ENCODE measurements at places on chromosomes 12 and 14.

DNA sequence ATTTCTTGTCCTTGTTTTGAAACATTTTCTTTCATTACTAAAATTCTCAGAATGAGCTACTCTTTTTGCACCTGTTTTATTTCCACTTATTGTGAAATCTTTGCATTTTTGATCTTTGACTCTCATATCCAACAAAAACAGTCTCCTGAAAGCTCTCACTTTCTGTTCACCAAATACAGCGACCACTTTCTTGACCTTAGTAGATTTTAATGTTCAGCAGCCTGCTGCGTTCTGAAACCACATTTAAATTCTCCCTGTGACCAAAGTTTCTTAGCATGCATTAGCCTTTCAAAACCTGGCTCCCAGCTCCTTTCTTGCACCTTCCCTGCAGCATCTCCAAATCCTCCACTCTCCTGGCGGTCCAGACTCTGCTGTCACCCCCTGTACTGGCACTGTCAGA, 404.4 kb upstream of the PDE3A start:
- DNase-seq = no peak

- no peak for DNase-seq
These were observed 72.5 kb upstream of the MYF6 start for GRCh38 chr12:80634903-80635302.

GRCh38 chr14:83825843-83826242, 1704.1 kb upstream of the FLRT2 start:
- no peak for DNase-seq

- DNase-seq = no peak
These were observed 705.6 kb upstream of the SEL1L start for GRCh38 chr14:82239223-82239622.

DNA sequence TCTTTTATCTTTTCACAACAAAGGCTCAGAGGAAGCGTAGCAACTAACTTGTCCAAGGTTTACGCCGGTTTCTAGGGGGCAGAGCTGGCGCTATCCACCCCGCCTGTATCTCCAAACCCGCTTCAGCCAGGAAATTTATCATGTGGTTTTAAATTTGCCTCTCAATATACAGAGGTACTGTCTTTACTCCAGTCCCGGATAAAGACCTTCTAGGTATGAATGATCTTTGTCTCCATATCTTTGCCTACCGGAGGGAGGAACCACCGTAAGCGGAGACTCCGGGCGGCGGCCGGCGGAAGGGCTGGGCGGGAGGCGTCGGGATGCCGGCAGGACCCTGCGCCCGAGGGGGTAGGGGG, 693 bp upstream of the RIMKLB start:
- DNase-seq = no peak

DNA sequence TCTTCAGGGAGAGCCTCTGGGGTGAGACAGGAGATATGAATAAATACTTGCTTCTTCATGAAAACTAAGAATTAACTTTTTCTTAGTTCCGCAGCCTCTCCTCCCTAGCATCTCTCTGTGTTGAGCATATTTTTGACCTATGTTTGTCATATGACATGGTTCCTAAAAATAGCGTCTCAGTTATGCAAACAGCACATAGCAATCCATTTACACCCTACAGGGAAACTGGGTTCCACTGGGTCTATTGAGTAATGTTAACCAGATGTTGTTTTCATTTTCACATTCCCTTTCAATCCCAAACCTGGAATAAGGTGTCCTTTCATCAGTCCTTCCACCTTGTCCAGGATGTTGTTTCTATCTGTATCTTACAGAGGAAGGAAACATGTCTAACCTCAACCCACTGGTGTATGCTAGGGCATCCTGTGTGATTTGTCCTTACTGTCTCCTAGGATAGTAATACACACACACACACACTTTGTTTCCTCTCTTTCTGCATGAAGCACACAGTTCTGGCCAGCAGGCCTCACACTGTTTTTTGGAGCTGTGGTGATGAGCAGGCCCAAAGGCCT, 1543.5 kb downstream of the AACS start:
- DNase-seq = no peak

DNA sequence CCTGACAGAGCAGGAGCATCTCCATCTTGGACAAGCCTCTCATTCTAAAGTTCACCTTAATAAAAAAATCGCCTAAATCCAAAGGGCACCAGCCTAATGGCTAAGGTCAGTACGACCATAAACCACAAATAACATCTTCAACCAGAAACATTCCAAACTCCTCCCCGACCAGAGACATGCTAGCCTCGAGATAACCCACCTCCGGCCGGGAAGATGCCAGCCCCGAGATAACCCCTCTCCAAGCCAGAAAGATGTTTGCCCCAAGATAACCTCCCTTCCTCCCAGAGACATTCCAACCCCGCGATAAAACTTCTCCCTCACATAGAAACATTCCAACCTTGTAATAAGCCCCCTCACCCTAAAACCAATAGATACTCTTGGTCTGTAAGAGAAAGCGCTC, 86.8 kb upstream of the PKP2 start:
- no peak for DNase-seq
